ENCODE measurements at places on chromosomes 16 and 17. TPM values are rescaled to one million over a fixed set of nuclear protein-coding genes. Genes with fewer than 3 reads are reported as not detected.

- H3K4me3 ChIP-seq: no peak overlapping the region
- no peak overlapping the region for H3K27ac ChIP-seq
- DNase-seq: no peak
- peaks cover 15% of the 10 kb centered on the region for H3K4me1 ChIP-seq
- H3K27me3 ChIP-seq: peaks cover 97% of the 10 kb centered on the region
- H3K36me3 ChIP-seq: no peaks in the 10 kb centered on the region
These were observed 20.5 kb downstream of the SRCIN1 start for GRCh38 chr17:38585056-38585917.

- peaks cover 77% of the 10 kb centered on the region for H3K4me1 ChIP-seq
- H3K27me3 ChIP-seq: no peaks in the 10 kb centered on the region
- no peak overlapping the region for H3K4me3 ChIP-seq
- H3K36me3 ChIP-seq: peaks cover 27% of the 10 kb centered on the region
- peak; percentile 82 for DNase-seq
These were observed 82.9 kb downstream of the ZNF778 start for GRCh38 chr16:89300311-89300975.

DNA sequence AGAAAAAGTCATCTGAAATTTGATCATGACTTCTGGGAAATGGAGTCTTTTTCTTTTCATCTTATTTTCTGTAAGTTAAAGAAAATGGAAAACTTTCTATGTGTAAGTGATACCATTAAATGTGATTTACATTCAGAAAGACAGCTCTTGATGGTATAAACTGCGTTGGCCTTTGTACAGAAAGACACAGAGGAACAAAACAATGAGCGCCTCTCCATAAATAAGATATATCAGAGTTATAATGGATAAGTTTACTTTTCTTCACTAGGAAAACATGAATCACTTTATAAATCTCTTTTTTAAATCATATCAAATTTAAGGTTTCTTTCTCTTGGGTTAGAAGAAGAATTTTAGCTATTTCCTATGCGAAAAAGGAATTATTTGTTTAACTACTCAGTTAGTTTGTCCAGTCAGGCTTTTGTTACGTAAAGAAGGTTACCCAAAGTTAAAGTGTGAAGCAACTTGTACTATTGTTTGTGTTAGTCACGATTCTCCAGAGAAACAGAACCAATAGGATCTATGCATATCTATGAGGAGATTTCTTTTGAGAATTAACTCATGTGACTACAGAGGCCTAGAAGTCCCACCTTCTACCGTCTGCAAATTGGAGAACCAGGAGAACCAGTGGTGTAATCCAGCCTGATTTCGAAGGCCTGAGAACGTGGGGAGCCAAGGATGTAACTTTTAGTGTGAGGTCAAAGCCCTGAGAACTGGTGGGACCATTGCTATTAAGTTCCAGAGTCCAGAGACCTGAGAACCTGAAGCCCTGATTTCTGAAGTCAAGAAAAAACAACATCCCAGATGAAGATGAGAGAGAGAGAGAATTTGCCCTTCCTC, 295.4 kb upstream of the KCNJ16 start:
- no peak for DNase-seq
- no peak overlapping the region for H3K27ac ChIP-seq
- H3K36me3 ChIP-seq: no peaks in the 10 kb centered on the region
- H3K4me3 ChIP-seq: no peak overlapping the region
- no peaks in the 10 kb centered on the region for H3K4me1 ChIP-seq

DNA sequence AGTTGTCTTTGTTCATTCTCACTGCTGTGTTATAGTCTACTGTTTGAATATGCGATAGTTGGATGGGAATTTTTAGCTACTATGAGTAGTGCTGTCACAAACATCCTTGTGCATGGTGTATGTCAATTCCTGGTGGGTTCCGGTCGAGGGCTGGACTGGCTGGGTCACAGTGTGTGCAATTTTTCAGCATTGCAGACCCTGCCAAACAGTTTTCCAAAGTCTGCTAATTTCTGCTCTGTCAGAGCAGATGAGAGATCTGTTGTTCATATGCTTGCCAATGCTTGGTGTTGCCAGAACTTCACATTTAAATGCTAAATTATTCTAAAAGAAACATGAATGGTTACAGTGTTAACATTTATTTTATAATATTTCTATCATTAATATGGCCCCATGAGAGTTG, 3.6 kb upstream of the C16orf96 start:
- no peak overlapping the region for H3K27ac ChIP-seq
- DNase-seq: peak; percentile 63
- H3K4me3 ChIP-seq: no peak overlapping the region
- no peaks in the 10 kb centered on the region for H3K27me3 ChIP-seq

- DNase-seq: peak; percentile 82
- peak overlapping the region; percentile 94 for H3K4me3 ChIP-seq
- H3K4me1 ChIP-seq: peaks cover 49% of the 10 kb centered on the region
- H3K27me3 ChIP-seq: no peaks in the 10 kb centered on the region
- peak overlapping the region; percentile 100 for H3K27ac ChIP-seq
These were observed 527 bp downstream of the EIF5A start for GRCh38 chr17:7307686-7308624.

DNA sequence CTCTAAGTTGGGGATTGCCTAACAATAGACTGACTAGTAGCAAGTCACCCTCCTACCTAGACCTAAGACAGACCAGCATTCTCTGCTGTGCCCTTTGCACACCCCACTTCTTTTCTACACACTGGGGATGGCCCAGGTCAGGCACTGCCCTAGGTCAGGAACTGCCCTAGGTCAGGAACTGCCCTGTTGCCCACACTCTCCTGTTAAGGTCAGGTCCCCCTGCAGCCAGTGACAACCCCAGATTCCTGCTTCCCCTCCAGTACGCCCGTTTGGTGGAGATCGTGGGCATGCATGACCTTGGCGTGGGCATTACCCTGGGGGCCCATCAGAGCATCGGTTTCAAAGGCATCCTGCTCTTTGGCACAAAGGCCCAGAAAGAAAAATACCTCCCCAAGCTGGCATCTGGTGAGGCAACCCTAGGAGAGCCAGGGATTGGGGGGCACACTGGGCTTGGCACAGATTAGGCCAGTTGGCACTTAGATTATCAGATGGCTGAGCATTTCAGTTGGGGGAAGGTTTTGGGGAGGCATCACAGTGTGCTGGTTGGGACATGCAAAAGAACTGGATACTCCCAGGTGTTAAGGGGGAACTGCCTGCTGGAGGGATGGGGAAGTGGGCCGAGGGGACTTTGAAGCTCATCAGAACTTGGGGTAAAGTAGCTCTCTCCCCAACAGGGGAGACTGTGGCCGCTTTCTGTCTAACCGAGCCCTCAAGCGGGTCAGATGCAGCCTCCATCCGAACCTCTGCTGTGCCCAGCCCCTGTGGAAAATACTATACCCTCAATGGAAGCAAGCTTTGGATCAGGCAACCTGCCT, 1.7 kb downstream of the ACADVL start:
- H3K27me3 ChIP-seq: peaks cover 12% of the 10 kb centered on the region
- peak overlapping the region; percentile 74 for H3K4me3 ChIP-seq
- peaks cover 82% of the 10 kb centered on the region for H3K4me1 ChIP-seq
- H3K27ac ChIP-seq: peak overlapping the region; percentile 93
- no peak for DNase-seq

- H3K4me3 ChIP-seq: no peak overlapping the region
- no peak overlapping the region for H3K27ac ChIP-seq
- H3K36me3 ChIP-seq: no peaks in the 10 kb centered on the region
- peaks cover 7% of the 10 kb centered on the region for H3K4me1 ChIP-seq
- peak; percentile 49 for DNase-seq
These were observed 51.8 kb upstream of the JPH3 start for GRCh38 chr16:87550495-87550961.

GRCh38 chr17:74916136-74916850, 6.8 kb downstream of the USH1G start:
- DNase-seq: no peak
- H3K36me3 ChIP-seq: no peaks in the 10 kb centered on the region
- H3K27ac ChIP-seq: no peak overlapping the region
- H3K4me3 ChIP-seq: no peak overlapping the region
- peaks cover 63% of the 10 kb centered on the region for H3K27me3 ChIP-seq
- H3K4me1 ChIP-seq: no peaks in the 10 kb centered on the region

DNA sequence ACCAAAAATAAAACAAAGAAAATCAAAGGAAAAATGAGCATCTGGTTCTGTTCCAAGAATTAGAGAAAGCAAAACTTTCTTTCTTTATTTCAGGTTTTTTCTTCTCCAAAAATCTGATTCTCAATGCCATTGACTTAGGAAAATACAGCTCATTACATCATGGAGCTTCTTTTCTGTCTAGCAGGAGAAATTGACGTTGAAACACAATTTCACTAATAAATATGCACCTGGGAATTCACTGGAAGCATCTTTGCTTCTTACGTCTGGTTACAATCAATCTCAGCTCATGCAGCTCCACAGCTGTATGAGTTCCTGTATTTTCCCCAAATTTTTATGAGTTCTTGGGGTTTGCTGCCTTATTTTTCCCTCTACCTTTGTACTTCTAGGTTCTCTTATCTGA, 1568.6 kb upstream of the GOT2 start:
- DNase-seq: no peak
- H3K36me3 ChIP-seq: no peaks in the 10 kb centered on the region
- no peaks in the 10 kb centered on the region for H3K4me1 ChIP-seq

DNA sequence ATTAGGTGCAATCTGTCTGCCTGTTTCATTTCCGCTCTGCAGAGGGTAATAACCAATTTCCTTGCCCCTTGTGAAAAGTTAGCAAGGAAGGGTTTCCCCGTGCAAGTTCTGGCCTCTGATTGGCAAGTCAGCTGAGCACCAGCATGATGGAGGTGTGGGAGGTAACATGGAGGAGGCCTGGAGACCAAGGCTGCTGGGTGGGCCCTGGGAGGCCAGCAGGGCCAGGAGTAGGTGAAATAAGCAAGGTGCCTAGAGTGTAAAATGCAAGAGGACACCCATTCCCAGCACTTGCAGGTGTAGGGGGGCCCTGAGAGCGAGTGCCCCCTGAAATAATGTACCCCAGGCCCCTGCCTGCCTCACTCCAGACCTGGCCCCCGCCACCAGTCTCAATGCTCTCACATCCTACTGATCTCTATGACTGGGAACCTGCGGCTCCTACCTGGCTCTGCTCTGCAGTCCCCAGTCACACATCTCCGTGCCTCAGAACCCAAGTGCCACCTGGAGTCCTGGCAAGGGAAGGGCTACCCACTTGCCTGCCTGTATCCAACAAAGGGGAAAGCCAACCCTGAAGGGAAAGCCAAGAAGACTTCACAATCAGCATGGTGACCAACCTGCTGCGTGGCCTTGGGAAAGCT, 116.2 kb downstream of the C16orf78 start:
- H3K36me3 ChIP-seq: no peaks in the 10 kb centered on the region
- DNase-seq: no peak
- peaks cover 10% of the 10 kb centered on the region for H3K27me3 ChIP-seq
- H3K4me3 ChIP-seq: no peak overlapping the region

GRCh38 chr17:2797637-2798036, 1.4 kb downstream of the RAP1GAP2 start:
- H3K4me3 ChIP-seq: peak overlapping the region; percentile 54
- peaks cover 25% of the 10 kb centered on the region for H3K4me1 ChIP-seq
- H3K27me3 ChIP-seq: no peaks in the 10 kb centered on the region

DNA sequence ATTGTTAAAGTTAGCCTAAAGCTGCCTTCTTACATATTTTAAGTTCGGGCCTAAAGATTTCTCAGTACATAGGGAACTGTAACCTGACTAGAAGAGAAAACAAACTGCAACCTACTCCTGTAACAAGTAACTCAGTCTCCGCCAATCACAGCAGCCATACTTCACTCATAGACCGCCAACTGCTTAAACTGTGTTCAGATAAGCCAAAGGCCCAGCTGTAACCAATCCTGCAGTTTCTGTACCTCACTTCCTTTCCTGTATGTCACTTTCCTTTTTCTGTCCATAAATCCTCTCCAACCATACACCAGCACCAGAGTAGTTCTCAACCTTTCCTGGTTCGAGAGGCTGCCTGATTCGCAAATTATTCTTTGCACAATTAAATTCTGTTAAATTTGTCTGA, 41.5 kb downstream of the GLG1 start:
- no peaks in the 10 kb centered on the region for H3K36me3 ChIP-seq
- no peaks in the 10 kb centered on the region for H3K27me3 ChIP-seq
- H3K4me1 ChIP-seq: peaks cover under 1% of the 10 kb centered on the region
- no peak overlapping the region for H3K4me3 ChIP-seq
- no peak overlapping the region for H3K27ac ChIP-seq
- DNase-seq: no peak

Gene IRX5
- 7.8 TPM for total RNA-seq

Gene ACAP1
- 33.3 TPM for total RNA-seq

Gene PERCC1
- 21.4 TPM for total RNA-seq

Gene DNAH17
- total RNA-seq: 0.45 TPM

Gene HS3ST3B1
- 2.6 TPM for total RNA-seq

Gene TMIGD1
- 1.1 TPM for total RNA-seq
